ENCODE measurements at places on chromosomes 1 and 21.

- DNase-seq, result no peak
These were observed 16.1 kb downstream of the TNFRSF8 start for GRCh38 chr1:12078938-12079861.

DNA sequence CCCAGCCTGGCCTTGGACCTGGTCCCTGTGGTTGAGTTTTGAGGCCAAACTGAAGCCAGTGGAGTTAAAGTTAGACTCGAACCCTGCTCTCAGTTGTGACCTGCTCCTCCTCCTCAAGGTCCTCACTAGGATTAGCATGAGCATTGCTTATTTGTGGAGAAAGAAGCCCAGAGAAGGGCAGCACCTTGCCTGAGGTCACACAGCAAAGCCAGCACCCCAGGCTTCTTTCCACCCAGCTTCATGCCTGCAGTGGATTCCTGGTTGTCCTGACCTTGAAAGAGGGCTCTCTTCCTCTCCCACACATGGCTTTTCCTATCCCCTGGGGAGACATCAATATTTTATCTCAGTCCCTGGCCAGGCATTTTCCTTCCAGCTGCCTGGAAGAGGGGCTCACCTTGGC lies 2.8 kb downstream of the LDLRAP1 start:
- DNase-seq, result no peak

GRCh38 chr1:239717097-239717917 lies 330.9 kb downstream of the CHRM3 start:
- no peak for DNase-seq

DNA sequence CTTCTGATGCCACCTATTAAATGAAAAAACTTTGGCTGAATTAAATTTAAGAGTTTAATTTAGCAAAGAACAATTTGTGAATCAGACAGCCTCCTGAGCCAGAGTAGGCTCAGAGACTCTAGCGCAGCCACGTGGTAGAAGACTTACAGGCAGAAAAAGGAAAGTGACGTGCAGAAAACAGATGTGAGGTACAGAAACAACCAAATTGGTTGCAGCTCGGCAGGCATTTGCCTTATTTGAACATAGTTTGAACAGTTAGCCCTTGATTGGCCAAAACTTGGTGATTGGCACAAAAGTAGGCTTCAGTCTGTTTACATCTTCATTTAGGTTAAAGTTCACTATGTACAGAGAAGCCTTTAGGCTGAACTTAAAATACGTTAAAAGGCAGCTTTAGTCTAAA lies 22.9 kb downstream of the TCP10L start:
- no peak for DNase-seq

- DNase-seq, result no peak
These were observed 7.1 kb upstream of the CD34 start for GRCh38 chr1:207918011-207918410.

- no peak for DNase-seq
These were observed 179.9 kb downstream of the DENND1B start for GRCh38 chr1:197595304-197595904.

GRCh38 chr21:45001134-45002095 lies 61.6 kb downstream of the SLX9 start:
- DNase-seq, result peak; percentile 28

DNA sequence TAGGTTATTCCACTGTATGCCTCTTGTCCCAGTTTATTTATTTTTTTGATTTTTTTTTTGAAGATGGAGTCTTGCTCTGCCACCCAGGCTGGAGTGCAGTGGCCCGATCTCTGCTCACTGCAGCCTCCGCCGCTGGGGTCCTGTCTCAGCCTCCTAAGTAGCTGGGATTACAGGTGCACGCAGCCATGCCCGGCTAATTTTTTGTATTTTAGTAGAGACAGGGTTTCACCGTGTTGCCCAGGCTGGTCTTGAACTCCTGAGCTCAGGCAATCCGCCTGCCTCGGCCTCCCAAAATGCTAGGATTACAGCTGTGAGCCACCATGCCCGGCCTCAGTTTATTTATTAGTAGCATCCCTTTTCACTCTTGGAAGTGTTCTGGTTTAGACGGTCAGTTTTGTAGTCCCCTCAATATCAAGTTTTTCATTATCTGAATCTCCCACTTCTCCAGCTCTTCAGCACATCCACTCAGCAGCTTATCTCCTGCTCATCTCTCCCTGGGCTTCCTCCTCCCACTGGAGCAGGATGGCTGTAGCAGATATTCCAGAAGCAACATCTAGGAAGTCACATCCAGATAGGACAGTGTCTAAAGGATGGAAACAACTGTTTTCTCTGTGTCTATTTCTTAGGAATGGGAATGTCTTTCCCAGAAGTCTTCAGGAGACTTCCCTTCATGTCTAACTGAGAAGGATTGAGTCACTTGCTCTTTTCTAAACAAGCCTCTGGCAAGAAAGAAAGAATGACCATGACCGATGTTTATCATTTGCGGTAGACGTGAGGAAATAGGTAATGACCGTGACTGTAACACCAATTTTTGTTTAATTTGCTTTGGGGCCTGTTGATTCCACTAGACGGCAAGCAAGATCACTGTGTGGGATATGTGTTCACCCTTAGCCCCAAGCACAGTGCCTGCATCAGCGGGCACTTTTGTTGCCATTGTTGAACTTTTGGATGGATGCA lies 14.4 kb downstream of the CCDC190 start:
- DNase-seq, result no peak

GRCh38 chr1:201025571-201026002 lies 2.1 kb upstream of the KIF21B start:
- DNase-seq, result no peak

GRCh38 chr1:183821309-183821888 lies 16.5 kb downstream of the RGL1 start:
- DNase-seq, result no peak

DNA sequence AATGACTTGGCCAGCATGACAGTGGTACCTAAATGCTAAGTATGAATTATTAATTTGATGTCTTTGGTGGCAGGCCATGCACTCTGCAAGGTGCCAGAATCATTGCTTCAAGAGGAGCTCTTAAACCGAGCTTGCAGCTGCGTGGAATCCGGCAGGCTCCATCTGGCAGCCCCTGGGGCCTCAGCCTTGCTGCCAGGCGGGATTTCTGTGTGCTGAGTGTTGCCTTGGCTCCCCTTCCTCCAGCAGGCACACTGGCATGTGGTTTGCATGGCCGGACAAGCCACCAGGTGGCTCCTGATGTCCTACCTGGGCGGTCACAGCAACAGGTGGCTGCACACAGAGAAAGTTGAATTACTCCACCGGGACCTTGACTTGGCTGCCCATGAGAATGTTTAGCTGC lies 155.4 kb downstream of the URB2 start:
- DNase-seq, result no peak

- no peak for DNase-seq
These were observed 43.8 kb upstream of the DIP2A start for GRCh38 chr21:46414965-46415275.

DNA sequence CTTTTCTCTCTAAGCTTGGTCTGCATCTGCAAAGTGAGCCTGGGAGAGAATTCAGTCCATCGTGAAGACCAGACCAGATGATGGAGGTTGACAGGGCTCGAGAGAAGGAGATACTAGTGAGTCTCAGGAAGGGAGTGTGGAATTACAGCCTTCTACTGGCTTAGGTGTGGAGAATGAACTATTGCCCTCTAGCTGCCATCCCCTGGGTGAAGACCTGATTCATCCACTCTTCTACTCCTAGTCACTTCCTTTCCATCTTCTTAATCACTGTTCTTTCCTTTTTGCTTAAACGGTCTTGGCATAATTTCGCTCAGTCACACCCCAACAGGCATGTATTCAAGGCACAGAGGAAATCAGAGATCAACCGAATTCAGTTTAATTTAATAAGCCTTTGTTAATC lies 34.0 kb upstream of the HSD17B7 start:
- DNase-seq, result no peak

DNA sequence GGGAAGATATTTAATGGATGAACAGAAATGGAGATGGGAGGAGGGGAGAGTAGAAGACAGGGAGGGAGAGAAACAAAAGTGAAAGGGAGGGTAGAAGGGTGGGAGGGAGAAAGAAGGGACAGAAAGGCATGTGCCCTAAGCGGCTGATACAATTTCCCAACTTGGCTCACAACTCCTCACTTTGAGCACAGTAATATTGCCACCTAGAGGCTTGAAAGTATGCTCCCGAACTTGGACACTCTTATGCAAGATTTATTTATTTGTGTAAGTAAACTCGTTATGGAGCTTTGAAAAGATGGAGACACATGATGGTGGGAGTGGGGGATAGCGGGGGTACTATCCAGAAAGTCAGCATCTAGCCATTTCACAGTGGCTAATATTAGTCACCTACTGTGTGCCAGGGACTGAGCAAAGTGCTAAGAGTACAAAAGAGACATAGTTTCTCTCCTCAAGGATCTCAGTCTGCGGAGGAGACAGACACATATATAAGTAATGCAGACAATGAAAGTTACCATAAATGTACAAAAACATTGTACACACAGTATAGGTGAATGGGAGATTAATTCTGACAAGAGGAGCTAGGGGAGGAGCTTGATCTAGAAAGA lies 189.7 kb downstream of the SEC16B start:
- no peak for DNase-seq

DNA sequence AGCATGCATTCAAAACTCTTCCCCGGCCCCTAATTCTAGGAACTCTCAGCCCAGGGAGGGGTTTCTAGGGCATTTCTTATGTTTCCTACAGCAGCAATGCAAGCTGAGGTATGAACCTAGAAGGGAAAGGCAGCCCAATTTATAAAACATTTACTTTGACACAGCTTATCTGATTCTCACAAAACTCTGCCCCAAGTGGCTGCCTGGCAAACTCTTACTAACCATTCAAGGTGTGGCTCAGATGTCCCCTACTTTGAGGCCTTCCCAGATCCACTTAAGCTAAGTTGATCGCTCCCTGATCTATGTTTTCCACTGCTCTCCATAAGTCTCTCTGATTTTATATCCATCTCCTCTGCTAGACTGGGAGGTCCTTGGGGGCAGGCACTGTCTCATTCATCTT lies 35.4 kb downstream of the AK2 start:
- no peak for DNase-seq

DNA sequence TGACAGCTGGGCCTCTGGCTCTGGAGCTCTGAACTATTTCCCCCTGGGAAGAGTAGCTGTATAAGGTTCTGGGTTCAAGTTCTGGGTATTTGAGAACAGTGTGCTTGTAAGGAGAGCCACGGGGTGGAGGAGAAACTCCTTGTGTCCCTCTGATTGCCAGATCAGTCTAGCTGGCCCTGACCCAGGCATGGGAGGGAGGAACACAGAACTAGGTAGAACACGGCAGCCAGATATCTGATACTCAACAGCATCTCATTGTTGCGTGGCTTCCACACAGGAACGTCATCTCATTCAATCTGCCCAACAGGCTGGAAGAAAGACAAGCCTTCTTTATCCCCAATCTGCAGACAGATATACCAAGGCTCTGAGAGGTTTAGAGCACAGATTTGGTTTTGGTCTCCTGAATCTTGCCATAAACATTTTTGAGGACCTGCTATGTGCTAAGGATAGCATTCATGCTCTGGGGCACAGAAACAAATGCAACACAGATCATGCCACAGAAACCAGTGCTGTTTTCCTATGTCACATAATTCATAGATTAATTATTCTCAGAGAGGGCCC lies 83.8 kb downstream of the PLXNA2 start:
- DNase-seq, result no peak

DNA sequence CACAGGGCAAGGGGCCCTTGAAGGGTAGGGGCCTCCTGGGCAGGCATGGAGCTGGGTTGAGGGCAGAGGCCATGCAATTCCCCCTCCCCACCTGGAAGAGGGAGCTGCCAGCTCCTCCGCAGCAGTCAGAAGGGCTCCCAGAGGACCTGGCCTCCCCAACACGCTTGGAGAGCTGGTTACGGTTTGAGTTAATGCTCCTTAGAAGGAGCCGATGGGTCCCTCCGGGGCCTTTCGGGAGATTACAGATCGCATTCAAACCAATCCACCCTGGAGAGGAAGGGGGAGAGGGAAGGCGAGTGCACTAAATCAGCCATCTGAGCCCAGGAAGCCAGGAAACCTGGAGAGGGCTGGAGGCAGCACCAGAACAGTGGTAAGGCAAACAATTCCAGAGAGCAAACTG lies 106.3 kb upstream of the CSF3R start:
- no peak for DNase-seq

GRCh38 chr1:103162360-103162759 lies 54.0 kb upstream of the COL11A1 start:
- DNase-seq, result no peak

- no peak for DNase-seq
These were observed 2.8 kb downstream of the DYRK1A start for GRCh38 chr21:37369307-37369854.

GRCh38 chr21:17929510-17929909 lies 110.4 kb upstream of the C21orf91 start:
- no peak for DNase-seq

DNA sequence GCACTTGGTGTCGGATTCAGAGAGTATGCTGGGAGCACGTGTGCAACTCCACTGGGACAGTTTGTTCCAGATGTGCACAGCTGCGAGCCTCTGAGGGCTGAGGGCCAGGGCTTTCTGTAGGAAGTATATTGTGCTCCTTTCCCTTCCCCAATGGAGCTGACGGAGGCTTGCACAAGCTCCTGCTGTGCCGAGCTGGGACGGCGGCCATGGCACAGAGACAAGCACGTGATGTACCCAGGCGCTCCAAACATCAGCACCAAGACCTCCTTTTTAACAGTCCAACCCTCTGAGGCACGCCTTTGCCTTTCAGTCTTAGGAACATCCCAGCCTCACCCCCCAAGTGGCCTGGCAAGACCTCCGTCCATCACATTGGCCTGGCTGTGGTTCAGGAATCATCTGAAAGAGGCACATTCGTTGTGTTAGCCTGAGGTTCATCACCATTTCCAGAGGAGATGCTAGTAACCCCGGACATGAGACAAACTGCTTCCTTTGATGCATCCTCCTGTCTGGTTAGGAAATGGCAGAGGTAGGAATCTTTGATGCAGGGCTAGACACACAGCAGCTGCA lies 339.2 kb upstream of the KAZN start:
- DNase-seq, result no peak

GRCh38 chr1:62823556-62823955 lies 39.6 kb downstream of the ATG4C start:
- no peak for DNase-seq

DNA sequence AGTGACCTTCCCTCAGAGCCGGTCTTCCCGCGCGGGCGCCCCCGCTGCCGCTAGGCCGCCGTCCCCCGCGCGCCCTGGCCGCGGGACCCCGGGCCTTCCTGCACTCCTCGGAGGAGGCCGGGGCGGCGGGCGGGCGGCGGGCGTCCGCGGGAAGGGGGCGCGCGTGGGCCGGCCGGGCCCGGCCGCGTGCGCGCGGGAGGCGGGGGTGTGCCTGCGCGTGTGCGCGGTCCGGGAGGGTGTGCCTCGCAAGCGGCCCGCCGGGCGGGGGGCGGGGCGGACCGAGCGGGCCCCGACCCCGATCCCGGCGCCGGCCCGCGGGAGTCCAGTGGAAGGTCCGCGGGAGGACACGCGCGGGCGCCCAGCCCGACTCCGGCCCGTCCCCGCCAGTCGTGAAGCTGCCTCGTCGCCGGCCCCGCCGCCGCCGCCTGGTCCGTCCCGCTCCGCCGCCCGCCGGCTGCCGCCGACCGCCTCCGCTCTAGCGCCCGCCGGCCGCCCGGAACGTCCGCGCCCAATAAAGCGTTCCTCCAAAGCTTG lies 438 bp downstream of the MRPS6 start:
- DNase-seq, result no peak

- no peak for DNase-seq
These were observed 25.5 kb upstream of the RCC1 start for GRCh38 chr1:28480308-28480707.

Measured in GOT3 (cell line).